ENCODE measurements at places on chromosomes 7 and 10.

- DNase-seq, result no peak
These were observed 409.5 kb downstream of the SUGCT start for GRCh38 chr7:40544221-40544723.

DNA sequence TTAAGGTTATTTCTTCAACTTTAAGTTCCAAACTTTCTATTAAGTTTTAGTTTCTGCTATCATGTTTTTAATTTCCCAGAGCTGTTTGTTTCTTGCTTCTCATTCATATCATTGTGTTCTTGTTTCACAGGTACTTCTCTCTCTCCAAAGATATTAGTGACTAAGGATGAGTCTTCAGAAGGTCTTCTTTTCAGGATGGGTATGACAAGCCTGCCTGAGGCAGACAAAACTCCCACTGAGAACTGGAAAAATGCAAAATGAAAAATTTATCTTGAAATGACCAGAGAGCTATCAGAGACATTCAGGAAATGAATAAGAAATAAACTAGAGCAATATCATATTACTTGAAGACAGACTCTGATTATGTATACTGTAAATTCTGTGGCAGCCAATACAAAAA lies 110.8 kb upstream of the EGFR start:
- DNase-seq, result no peak

- no peak for DNase-seq
These were observed 34.9 kb upstream of the PRSS1 start for GRCh38 chr7:142714375-142714774.

DNA sequence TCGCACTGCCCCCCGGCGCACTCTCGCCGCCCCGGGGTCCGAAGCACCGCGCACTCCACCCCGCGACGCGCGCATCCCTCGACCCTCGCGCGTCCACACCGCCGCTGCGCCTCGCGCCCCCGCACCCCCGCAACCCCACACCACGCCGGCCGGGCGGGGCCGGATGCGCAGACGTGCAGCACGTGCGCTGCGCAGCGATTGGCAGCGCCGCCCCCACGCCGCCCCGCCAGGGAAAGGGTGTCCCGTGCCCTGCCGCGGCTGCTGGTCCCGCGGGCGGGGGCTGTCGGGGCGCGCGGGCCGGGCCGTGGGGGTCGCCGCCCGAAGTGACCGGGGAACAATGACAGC lies 53.7 kb upstream of the KDM7A start:
- no peak for DNase-seq

All from GM23338 (cell line).